ENCODE measurements at places on chromosomes 7 and 10.
A peak's percentile ranks its signal among the peaks of the same experiment; 100 is the strongest.

DNA sequence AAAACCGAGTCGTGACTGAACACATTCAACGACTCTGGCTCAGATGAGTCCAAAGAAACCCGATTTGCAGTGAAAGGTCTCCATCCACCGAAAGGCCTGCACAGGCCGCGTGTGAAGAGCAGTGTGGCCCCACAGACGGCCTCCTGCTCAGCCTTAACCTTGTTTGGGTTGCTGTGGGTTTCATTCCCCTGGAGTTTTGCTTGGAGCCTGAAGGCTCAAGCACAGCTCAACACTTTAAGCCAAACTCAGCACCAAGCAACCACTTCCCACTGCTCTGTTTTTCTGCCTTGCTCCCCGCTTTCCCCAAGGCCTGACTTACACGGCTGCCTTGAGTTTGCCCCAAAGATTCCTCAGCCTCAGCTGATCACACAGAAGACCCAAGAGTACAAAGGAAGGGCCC, 398.2 kb upstream of the NFE2L3 start:
- no peak for DNase-seq

GRCh38 chr7:12222889-12223579, 11.9 kb downstream of the TMEM106B start:
- DNase-seq = no peak

DNA sequence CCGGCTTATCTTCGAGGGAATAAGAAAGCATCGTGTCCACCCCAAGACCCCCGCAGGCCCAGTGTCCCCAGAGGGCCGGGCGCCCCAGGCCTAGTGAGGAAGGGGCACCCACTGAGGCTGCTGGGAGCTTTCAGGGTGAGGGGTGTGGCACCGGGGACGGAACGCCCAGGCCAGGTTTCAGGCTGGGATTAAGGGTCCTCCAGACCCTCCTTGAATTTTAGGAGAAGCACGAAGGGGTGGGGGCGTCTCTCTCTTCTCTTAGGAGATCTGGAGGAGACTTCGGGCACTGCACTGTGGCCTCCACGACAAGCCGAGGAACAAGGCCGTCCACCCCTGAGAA, 96.8 kb downstream of the PDGFA start:
- DNase-seq = no peak

DNA sequence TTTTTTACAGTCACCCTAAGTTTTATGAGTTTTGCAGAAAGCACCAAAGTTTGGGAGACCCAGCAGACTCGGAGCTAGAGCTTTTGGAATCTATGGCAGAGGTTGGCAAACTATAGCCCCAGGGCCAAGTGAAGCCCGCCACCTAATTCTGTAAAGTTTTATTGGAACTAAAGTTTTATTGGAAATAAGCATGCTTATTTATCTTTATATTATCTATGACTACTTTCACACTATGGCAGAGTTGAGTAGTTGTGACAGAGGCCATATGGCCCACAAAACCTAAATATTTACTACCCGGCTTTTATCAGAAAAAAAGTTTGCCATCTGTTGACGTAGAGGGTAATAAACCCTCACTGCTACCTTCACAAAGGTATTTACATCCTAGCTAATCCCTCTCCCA, 267.6 kb downstream of the GPAM start:
- DNase-seq = no peak

DNA sequence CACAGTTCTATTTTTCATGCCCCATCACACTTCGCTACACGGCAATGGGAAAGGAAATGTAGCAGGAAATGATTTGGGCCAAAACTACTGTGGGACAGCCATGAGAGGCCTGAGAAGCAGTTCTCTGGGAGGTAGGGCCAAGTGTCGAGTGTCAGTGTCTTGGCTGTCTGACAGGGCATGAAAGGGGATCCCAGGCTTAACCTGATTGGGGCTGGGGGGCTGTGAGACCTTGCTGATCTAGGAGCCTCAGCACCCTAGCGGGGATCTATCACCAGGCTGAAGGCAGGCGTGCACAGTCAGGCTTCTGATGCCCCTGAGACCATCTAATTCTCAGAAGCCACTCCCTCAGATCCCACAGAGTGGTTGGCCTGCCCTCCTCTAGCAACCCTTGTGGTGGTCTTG, 58.2 kb upstream of the SLC25A13 start:
- no peak for DNase-seq

GRCh38 chr7:135337977-135338550, 104.4 kb downstream of the STRA8 start:
- DNase-seq = no peak

DNA sequence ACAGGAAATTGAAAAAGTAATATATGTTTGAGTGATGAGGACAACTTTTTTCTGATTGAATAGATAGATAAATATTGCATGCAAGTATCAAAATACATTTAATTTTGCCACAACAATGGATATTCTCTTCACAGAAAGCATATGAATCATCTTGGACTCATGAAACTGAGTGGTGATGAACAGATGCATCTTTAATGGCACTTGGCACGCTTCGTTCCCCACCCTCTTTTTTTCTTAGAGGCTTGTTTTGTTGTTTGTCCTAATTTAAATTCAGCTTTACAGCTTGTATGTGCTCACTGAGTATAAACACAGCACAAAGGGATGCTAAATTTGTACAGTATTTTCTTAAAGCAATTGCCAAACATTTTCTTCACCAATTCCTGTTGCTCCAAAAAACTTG, 145.0 kb upstream of the YAE1 start:
- no peak for DNase-seq

DNA sequence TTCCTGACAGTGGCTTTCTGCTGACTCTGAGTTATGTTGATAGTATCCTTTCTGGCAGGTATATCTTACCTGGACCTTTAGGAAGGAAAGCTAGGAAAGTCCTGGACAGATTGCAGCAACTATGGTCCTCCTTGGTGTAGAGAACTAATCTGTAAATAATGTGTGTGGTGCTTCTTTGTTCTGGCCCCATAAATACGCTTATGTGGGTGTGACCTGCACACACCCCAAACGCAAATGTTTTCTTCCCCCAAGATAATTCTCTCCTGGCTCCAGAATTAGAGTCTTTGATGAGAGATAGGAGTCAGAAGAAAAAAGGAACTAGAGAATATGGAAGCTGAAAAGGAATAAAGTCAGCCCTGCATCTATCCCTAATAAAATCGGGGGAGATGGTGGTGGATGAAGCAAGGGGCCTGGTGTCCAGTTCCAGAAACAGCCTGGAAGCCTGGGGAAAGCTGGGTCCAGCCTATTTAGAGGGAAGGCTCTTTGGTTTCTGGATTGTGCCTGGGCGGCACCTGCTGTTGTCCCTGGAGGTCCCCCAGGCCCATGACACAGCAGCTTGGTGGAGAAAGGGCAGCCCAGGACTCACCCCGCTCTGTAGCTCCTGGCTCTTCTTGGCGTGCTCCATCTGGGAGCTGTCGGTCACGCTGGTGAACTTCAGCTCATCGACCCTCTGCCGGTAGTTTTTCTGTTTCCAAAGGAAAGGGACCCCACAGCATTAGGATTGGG, 38.2 kb downstream of the NRAP start:
- no peak for DNase-seq

- DNase-seq = no peak
Observed at GRCh38 chr10:95133997-95134396, 60.0 kb upstream of the ACSM6 start.

DNA sequence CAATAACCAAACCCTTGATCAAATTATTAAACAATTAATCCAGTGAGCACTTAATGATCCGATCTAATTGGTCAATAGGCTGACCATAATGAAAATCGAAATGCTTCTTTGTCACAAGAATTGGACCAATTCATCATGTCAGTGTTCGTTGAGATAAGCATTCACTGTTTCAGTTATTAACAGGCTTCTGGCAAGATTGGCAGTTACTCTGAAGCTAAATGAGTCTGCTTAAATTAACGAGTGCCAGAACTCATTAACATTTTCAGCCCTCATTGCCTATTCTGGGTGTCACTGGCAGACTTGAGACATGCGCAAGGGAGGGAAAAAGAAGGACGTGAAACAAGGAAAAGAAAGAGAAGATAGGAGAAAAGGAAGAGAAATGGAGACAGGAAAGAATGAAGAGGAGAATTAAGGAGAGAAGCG, 30.7 kb upstream of the SLC26A3 start:
- DNase-seq = no peak

DNA sequence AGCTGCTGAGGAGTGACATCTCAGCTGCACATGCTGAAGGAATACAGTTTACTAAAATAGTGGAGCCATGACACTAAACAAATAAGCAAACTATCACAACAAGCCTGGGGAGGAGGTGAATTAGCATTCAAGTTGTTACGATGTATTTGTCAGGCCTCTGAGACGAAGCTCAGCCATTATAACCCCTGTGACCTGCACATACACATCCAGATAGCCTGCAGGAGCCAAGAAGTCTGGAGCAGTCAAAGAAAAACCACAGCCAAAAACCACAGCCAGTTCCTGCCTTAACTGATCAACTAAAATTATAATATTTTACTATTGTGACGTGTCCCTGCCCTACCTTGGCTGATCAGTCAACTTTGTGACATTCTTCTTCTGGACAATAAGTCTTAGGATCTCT, 68.6 kb downstream of the NSUN6 start:
- DNase-seq = no peak

GRCh38 chr7:65846008-65846570, 26.8 kb upstream of the VKORC1L1 start:
- no peak for DNase-seq

- DNase-seq = no peak
Observed at GRCh38 chr10:132447446-132448247, 50.6 kb downstream of the PWWP2B start.

- no peak for DNase-seq
Observed at GRCh38 chr7:152523916-152524315, 88.1 kb upstream of the KMT2C start.

GRCh38 chr10:34940436-34940835, 125.3 kb upstream of the PARD3 start:
- DNase-seq = no peak

- DNase-seq = no peak
Observed at GRCh38 chr7:14936554-14936953, 34.0 kb upstream of the DGKB start.

- DNase-seq = no peak
Observed at GRCh38 chr7:142440219-142440905, 182.5 kb upstream of the PRSS58 start.

GRCh38 chr10:71433768-71434744, 37.3 kb downstream of the CDH23 start:
- DNase-seq = peak; percentile 49

- DNase-seq = no peak
Observed at GRCh38 chr10:72692994-72693781, 1.2 kb downstream of the MCU start.

GRCh38 chr7:6181136-6181535, 91.3 kb downstream of the CYTH3 start:
- DNase-seq = no peak

- no peak for DNase-seq
Observed at GRCh38 chr7:101536232-101536631, 92.9 kb downstream of the MYL10 start.

- DNase-seq = no peak
Observed at GRCh38 chr7:151686826-151687225, 167.1 kb upstream of the RHEB start.

DNA sequence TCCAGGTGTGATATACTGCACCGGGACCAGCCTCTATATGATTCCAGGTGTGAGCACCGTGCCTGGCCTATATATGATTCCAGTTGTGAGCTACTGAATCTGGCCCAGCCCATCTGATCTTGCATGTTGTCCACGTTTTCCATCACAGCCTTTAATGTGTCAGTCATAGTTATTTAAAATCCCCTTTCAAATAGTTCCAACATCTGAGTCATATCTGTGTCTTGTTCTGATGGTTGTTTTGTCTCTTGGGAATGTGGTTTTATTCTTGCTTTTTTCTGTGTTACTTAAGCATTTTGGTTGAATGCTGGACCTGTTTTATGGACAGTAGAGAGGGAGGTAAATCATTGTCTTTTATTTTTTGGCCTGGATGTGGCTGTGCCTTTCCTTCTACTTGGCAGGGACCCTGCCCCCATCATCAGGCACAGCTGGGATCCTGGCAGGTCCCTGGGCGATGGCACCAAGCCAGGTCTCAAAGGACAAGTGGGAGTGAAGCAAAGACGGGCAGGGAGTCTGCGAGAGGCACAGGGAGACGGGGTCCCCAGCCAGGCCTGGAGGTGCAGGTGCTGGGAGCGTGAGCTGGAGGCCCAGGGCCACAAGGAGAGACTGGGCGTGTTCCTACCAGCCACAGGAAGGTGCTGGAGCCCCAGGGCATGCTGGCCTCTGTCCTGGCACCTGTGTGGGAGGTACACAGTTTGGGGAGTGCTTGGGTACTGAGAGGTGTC, 94.7 kb downstream of the DYNC2I1 start:
- DNase-seq = no peak

- DNase-seq = no peak
Observed at GRCh38 chr7:33221390-33221789, 92.0 kb downstream of the BBS9 start.

DNA sequence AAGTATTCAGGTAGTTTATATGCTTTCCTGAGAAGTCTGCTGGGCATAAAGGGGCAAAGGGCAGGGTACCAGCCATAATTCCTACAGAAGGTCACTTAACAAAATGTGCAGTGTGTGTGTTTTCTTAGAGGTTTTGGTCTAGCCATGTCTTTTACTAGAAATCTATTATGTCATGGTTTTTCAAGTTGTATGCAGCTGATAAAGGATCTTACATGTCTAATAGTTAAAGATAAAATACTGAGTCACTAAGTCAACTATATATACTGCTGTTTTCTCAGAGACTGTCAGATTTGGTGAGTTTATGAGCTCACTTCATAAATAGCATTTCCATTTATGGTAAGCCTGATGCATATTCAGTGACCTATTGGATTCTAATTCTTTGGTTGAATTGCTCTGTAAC, 7.7 kb downstream of the CASP2 start:
- DNase-seq = no peak

GRCh38 chr10:98510412-98510995, 63.8 kb upstream of the HPS1 start:
- DNase-seq = no peak

GRCh38 chr10:44010873-44011602, 362.4 kb upstream of the ZNF32 start:
- no peak for DNase-seq

GRCh38 chr10:10830293-10830986, 187.2 kb upstream of the CELF2 start:
- DNase-seq = no peak

DNA sequence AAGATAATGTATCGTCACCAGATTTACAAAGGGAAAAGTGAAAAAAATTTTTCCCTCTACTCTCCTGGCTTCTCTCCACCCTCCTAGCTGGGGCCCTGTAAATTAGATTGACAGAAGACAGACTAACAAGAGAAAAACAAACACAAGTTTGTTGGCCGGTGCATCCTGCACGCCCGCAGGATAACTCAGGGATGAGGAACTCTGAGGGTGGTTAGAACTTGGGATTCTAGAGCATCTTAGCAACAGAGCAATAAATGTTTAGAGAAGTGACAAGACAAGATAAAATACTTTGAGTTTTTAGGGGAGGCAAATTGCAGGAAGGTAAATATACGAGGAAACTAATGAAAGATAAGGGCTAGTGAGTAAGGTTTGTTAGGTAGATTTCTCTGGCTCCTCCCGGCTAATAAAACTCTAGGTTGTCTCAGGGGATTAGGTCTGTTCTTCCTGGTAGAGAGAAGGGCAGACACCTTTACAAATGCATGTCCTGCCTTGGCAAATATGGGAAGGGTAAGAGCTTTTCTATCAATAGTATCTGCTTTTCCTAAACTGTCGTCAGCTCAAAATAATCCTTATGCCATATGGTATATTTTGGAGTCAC, 4.3 kb upstream of the UCN3 start:
- DNase-seq = no peak

Measured in ascending aorta (tissue), 2 donors.